Endothelial cell (in vitro differentiated cells): ENCODE measurements at places on chromosomes 6 and 20.

DNA sequence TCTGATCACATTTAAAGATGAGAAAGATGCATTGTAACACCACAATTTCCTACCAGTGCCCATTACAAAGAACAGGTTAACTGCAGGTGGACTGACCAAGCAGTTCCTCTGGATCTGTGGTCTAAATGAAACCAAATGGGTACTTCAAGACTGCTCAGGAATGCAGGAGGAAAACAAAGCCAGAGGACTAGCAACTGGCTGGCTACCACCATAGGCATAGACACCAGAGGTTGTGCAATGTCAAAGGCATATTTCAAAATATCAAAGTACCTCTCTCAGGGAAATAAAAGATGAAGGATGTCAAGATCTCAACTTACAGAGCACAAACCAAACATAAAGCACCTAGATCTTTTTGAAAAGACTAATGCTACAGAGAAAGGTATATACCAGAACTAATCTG, 65.5 kb downstream of the GMDS start:
- no peak for DNase-seq

GRCh38 chr20:38635721-38636288, 34.2 kb downstream of the ARHGAP40 start:
- no peak for DNase-seq

- DNase-seq, result no peak
Measured at GRCh38 chr6:7155871-7156579, 48.3 kb downstream of the RREB1 start.

GRCh38 chr20:14631011-14631410, 293.6 kb upstream of the FLRT3 start:
- DNase-seq, result no peak

GRCh38 chr20:41424546-41424945, 57.9 kb upstream of the EMILIN3 start:
- DNase-seq, result no peak

DNA sequence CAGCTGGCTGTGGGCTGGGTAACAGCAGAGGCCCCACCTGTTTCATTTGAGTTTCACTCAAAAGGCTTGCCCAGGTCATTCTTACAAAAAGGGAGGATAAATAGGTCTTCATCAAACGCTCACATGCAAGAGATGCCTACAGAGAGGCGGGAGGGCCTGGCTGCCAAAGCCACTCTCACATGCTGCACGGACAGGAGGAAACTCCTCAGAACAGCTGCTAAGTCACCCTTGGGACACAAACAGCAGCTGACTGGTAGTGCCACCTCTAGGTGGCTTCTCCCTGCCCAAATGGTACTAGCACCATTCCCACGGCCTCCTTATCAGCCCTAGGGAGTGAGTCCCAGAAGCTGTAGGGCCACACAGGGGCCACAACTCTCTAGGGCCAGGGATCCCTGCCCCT, 23.8 kb downstream of the SLC22A23 start:
- no peak for DNase-seq

GRCh38 chr20:54254596-54254995, 46.7 kb downstream of the PFDN4 start:
- no peak for DNase-seq

GRCh38 chr20:10951216-10951615, 277.4 kb upstream of the JAG1 start:
- DNase-seq, result no peak

DNA sequence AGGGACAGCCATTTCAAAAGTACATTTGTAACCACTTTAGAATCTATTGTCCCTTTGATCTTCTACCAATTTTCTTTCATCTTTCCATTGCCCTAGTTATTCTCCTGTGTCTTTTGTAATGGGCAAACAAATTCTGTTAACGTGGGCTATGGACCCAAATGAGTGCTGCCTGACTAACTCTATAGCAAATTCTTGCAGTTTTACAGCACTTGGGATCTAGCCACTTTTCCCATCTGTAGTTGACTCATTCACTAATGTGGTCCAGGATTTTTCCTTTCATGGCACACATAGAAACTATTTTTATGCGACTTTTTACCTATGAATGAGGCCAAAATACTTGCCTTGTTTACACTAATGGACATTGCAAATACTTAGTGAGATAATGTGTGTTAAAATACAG, 52.0 kb downstream of the GRIK2 start:
- no peak for DNase-seq

GRCh38 chr6:157840776-157841175, 17.7 kb downstream of the SNX9 start:
- no peak for DNase-seq

DNA sequence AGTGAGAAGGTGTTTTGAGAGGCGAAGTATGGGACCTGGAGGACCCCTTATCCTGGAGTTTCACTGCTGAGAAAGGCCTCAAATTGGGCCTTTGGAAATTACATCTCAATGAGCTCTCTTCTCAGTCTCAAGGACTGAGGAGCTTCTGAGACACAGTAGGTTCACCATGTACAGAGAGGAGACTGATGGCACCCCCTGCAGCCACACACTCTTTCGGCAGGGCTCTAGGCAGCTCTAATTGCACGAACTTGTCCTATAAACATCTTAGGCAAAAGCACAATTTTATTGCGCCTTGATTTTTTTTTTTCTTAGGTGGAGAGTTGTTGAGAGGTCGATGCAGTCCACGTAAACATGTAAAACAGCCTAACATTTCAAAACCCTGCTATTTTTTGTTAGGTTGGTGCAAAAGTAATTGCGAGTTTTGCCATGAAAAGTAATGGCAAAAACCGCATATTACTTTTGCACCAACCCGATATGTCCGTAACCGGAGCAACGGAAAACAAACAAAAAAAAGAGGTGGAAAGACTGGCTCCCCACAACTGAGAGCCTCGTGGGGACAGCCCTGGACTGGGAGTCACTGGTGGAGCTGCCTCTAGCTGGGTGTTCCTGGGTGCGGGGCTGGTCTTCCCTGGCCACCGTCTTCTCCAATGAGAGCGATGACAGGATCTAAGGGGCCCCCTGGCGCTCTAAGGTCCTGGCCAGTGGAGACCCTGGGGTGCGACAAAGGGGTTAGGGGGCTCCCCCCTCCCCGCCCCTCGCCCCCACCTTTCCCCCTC, 84.0 kb upstream of the EYA2 start:
- DNase-seq, result no peak
